Kidney tubule cell (primary cell): ENCODE measurements at places on chromosomes 3 and 15.

DNA sequence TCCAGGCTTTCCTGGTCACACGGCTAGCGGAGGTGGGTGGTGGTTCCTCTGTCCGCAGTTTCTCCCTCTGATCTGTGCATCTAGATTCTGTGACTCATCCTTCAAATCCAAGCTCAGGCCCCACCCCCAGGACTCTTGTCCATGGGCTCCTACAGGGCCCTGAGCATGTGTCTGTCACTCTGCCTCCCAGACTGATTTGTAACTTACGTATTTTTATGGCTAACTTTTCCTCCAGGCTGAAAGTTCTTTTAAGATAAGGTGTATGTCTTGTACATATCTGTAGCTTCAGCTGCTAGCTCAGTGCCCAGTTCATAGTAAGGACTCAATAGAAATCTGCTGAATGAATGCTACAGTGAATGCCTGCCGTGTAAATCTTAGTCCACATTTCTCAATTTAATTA lies 8.0 kb downstream of the ESYT3 start:
- peak; percentile 51 for DNase-seq

DNA sequence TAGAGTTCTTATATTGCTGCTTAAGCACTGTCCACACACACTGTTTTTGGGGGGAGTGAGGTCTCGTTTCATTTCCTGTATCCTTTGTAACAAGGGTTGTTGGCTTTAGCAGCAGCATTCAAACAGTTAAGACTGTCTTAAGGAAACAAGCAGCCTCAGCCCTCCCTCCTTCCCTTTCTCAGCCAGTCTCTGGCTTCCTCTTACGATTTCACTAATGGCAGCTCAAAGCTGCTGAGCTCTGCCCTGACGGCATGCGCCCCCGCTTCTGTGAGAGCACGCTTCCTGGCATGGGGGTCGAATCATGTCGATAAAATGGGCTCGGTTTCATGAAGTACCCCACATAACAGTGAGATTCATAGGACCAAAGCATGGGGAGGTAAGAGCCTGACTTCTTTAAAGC lies 105.0 kb downstream of the KLHL25 start:
- peak; percentile 21 for DNase-seq

DNA sequence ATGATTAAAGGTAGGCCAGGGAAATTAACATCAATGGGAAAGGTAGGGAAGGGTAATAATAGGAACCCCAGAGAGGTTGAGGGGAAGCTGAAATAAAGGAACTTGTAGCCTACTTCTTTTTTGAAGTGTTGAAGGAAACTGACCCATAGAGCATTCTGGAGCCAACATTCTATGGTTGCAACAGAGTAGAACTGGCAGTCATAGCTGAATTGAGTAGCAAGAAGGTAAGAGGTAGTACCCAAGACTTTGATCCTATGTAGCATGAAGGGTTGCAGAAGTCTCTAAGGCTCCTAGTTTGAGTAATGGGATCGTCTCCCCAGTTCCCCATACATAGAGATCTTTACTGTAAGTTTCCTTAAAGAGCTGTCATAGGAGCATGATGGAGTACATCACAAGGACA lies 7.4 kb upstream of the ZNF774 start:
- DNase-seq = no peak

DNA sequence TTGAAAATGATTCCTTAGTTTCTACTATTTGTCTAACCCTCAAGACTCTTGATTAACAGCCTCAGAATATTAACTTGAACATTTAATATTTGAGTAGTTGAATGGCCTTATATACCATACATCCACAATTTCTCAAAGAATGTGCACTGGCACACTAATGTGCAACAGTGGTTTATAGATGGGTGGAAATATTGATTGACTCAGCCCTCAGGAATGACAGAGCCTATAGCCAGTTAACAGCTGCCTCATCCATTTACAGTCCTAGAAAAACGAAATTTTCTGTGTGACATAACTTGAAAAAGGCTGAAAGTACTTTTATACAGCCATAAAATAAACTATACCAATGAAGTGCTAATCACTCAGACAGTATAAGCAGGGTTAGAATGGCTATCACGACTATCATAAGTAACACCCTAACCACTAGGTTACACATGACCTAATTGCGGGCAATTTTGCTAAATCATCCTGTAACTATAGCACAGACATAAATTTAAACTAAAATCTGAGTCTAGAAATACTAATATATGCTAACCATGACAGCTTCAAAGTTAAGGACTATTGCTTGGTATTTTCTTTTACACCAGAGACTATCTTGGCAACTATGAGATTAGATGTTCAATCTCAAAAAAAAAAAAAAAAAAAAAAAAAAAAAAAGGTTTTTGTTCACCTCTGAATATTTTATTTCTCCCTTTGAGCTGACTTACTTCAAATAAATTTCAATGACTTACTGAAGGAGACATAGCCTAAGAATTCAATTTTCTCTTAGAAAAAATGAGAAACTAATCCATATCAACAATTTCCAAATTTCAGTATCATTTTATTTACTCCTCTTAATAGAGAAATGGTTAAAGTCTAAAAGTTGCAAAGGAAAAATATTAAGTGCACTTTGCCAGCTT lies 9.3 kb downstream of the SECISBP2L start:
- peak; percentile 10 for DNase-seq

GRCh38 chr15:43330780-43331087 lies 361 bp upstream of the LCMT2 start:
- no peak for DNase-seq

GRCh38 chr15:62903437-62903836 lies 139.1 kb upstream of the TPM1 start:
- DNase-seq = no peak

DNA sequence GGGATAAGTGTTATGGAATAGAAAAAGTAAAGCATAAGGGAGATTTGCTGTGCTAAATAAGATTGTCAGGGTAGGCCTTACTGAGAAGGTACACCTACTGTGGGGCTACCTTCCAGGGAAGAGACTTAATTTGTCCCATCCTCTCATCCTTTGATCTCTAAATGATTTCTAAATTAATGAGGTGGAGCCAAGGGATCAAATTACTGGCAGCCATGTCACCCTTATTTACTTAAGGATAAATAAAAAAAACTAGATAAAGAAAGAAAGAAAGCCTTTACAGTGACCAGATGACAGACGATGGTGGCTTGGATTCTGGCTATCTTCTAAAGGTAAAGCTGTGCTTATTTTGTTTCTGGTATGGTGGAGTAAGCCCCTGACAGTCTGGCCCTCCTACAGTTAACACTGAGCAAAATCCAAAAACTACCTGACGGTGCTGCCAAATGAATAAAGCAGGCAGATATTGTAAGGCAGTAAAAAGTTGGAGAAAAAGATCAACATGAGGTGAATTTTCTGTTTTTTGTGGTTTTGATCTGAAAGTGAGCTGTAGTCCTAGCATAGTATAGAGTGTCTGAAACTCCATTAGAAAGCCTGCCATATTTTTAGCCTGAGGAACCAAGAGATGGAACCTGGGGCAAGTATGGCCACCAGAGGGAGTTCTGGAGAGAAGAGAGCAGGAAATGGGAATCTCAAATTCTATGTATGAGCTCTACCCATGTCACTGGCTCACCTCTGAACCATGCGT lies 285.1 kb upstream of the MANF start:
- DNase-seq = peak; percentile 73

DNA sequence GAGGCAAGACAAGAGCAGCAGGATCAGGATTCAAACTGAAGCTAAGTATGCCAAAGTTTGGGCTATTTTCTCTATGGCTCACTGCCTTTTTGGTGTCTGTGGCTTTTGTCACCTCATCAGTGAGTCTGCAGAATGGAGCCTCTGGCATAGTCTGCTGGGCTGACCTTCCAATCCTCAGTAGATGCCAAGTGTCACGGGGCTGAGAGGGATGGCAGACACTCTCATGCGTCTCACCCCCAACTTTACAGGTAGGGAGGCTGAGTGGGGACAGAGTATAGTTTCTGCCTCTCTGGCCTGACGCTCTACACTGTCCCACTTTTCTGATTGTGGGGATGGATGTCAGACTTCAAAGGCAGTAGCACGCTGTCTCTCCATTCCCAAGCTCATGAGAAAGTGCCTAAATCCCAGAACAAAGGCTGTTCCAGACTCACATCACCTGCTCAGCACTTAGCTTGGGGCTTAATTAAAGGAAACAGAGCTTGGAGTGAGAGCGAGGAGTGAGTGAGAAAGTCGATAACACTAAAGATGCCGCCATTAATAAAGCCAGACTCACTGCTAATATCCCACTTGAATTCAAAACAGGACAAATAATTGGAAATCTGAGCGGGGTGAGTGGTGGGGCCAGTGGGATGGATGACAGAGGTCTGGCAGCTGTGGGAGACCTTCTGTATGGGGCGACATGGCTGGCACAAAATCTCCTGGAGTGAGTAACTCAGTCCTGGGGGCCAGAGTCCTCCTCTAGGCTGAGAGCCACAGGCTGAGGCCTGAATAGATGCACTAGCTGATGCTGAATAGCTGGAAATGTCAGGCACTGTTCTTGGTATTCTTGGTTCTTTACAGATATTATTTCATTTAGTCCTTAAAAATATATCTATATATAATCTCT lies 78.4 kb upstream of the MRPS22 start:
- no peak for DNase-seq

DNA sequence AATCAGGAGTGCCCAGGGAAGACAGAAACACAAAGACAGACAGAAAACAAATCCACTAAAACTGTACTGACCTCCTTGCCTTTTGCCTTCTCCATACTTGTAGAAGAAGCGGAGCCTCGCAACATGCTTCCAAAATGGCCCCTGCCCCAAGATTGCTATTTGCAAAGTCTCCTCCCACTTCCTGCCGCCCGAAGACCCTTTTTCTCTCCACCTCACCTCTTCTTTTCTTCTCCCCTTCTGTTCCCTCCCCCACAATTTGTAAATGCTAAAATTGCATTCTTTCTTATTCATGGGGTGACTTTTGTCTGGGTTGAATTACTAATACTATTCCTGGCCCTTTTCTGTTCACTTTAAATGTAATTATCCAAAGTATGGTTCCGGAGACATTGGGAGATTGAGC lies at the start of gene DPPA4:
TSS of gene DPPA4 (minus strand) at position 154 of the 400 bp plus-strand sequence. CDS start at position 125, 29 bp downstream.
- DNase-seq = no peak

DNA sequence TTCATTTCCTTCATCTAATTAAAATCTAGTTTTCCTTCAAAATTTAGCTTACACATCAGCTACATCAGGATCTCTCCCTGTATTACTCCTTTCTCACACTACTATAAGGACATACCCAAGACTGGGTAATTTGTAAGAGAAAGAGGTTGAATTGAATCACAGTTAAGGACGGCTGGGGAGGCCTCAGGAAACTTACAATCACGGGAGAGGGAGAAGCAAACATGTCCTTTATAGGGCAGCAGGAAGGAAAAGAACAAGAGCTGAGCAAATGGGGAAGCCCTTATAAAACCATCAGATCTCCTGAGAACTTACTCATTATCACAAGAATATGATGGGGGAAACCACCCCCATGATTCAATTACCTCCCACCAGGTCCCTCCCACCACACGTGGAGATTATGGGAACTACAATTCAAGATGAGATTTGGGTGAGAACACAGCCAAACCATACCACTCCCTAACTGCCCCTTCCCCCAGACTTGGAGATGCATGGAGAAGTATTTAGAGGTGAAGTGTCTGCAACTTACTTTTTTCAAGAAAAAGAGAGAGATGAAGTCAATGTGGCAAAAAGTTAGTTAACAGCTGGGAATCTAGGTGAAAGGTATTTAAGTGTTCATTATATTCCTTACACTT lies 21.3 kb downstream of the PRTG start:
- no peak for DNase-seq

DNA sequence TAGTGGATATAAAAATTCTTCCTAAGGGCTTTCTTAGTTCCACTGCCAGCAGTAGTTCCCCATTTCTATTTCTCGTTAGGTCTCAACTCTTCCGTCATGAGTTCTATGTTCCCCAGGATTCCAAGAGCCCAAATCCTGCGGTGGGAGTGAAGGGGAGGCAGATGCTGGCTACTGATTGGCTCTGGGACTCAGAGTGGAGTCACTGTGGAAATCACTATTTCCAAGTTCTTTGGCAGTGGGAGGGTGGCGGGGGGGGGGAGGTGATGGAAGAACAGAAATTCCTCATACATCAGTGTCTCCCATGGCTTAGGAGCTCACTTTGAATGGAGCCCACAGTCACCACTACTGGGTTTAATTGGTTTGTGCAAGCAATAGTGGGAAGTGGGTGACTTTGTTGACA lies 5.6 kb downstream of the CCR1 start:
- no peak for DNase-seq

DNA sequence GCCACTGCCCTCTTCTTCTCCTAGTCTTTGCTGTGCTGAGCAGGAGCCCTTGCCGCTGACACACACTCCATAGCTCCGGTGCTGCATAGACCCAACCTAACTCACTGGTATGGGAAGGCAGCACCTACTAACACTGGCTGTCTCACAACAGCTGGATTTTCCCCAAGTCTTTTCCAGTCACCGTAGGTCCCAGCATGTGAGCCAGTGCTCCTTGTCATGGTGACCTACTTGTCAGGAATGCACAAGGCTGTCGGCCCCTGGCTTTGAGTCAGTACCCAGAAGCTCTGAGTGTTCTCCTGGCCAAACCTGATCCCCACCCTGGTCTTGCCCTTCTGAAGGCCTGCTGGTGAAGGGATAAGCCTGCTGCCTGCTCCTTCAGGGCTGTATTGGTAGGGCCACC lies 25.7 kb downstream of the AMOTL2 start:
- peak; percentile 95 for DNase-seq
